ENCODE measurements at places on chromosomes 5 and 9.

DNA sequence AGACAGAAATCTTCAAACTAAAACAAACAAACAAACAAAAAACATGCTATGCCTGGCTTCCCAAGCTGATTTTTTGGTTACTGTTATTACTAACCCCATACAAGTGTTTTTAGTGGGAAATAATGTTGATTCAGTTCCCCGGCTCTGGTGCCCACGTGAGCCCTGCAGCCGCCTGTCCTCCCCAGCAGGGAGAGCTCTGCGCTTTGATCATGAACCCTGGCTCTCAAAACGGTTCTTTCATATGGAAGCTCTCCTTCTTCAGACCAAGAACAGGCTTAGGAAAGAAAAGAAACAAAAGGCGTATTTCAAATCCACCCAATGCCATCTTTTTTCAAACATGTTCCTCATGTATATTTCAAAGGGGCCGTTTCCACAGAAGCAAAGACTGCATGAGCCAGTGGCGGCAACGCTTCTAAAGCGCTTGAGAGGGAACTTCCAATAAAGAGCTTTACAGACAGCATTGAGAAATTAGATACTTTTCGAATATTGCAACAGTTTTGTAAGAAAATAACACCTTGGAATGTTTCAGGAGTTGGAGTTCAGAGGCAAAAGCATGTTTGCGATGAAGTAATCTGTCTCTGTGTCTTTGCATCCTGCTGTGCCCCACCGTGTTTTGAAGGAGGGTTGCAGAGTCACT, 74.8 kb downstream of the ICE1 start:
- peak; percentile 54 for DNase-seq

- no peak for DNase-seq
Observed at GRCh38 chr5:100148239-100148638, 386.9 kb upstream of the FAM174A start.

- DNase-seq, result peak; percentile 57
Observed at GRCh38 chr9:130938652-130939404, at the start of gene FIBCD1. TSS of gene FIBCD1 (minus strand) at chr9:130939247. CDS start at chr9:130938607, 640 bp downstream.

- DNase-seq, result peak; percentile 4
Observed at GRCh38 chr9:118364266-118365106, 660.3 kb downstream of the TLR4 start.

DNA sequence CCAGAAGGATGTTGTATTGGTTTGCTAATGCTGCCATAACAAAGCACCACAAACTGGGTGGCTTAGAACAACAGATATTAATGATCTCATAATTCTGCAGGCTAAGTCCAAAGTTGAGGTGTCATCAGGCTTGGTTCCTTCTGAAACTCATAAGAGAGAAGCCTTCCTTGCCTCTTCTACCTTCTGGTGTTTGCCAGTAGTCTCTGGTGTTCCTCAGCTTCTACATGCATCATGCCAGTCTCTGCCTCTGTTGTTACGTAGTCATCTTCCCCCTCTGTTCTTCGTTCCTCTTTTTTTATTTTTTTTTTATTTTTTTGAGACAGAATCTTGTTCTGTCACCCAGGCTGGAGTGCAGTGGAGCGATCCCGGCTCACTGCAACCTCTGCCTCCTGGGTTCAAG, 61.8 kb downstream of the LRRC70 start:
- DNase-seq, result no peak

DNA sequence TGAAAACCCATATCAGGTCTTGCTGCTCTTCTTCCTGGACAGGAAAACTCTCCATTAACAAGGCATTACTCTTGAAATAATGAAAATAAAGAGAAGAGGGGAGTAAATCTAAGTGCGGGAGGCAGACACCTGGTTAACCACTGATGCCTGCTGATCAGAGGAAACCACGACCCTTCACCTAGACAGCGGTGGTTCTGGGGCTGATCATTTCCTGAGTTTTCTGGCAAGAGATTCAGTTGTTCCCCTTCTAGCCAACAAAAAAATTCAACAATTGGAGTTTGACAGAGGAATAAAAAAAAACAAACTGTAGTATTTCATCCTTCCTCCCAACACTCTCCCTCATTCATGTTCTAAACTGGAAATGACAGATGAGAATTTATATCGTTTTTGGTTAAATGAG, 3.0 kb downstream of the RLN2 start:
- DNase-seq, result no peak

DNA sequence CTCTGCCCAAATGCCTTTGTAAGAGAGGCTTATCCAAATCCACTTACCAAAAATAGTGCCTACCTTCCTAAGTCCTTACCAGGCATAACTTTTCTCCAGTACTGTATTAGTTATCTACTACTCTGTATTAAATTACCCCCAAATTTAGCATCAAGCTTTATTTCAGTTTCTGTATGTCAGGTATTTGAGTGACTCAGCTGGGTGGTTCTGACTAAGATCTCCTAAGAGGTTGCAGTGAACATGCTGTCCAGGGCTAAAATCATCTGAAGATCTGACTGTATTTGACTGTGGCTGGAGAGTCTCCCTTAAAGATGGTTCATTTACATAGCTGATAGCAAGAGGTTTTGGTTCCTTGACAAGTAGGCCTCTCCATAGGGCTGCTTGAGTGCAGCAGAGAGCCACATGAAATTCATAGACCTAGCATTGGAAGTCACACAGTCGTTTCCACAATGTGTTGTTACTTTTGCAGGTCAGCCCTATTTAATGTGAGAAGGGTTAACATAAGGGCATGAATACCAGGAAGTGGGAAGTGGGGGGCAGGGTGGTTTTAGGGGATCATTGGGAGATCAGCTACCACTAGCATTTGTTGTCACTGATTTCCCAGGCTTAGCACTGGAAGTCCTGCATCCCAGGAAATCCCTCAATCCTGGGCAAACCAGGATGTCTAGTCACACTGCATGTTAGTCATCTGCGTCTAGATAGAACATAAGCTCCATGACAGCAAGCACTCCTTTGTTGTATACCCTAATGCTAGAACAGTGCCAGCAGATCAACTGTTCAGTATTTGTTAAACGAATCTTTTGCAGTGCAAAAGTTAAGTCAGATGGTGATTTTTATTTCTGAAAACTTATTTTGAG, 2.0 kb upstream of the ZNF622 start:
- peak; percentile 88 for DNase-seq

GRCh38 chr9:124084087-124084486, 72.5 kb downstream of the LHX2 start:
- no peak for DNase-seq

DNA sequence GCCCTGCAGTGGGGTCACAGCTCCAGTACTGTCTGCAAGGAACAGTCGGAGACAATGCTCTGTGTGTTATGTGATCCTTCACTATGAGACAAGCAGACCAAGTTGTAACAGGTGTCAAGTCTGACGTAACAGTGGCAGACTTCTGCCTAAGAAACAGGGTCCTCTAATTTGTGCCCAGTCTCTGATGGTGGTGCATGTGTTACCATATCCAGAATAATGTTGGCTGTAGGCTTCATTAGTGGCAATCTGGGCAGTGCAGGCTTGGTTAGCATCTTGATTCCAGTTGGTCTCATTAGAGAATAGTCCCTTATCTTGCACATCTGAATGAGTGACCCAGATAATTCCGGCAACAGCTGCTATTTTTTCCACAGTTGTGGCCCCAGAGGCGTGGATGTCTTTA, 33.8 kb downstream of the ZNF131 start:
- DNase-seq, result no peak

DNA sequence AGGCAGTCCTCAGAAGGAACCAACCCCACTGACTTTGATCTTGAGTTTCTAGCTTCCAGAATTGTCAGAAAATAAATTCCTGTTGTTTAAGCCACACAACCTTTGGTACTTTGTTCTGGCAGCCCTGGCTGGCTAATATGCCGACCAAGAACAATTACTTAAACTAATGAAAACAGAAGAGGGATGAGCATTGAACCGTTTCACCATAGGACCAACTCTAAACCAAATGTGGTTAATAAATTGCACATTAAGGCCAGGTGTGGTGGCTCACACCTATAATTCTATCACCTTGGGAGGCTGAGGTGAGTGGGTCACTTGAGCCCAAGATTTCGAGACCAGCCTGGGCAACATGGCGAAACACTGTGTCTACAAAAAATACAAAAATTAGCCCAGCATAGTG, 160.9 kb upstream of the RAI14 start:
- peak; percentile 28 for DNase-seq

- no peak for DNase-seq
Observed at GRCh38 chr9:108900176-108900575, 33.7 kb downstream of the ELP1 start.

DNA sequence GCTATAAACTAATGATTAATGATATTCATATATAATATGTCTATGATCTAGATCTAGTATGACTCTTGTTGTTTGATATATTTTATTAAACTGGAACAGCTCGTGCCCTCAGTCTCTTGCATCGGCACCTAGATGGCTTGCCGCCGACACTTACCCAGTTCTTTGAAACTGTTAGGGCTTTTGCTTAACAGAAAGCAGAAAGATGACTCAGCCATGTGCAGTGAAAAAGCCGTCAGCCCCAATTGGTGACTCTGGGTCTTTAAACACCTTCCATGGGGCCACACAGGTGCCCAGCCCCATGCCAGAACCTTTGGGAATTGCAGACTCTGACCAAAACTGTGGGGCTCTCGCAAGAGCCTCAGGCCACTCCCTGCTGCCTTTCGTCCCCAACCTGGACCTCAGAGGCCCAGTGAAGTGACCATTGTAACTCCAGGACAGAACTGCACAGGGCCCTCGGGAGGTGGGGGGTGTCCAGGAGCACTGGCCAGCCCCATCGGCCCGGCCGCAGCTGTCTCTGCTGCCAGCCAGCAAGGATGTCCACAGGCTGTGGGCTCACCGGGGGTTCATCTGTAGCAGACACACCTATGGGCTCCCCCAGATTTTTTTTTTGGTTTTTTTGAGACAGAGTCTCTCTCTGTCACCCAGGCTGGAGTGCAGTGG, 7.8 kb downstream of the LCN10 start:
- DNase-seq, result no peak

GRCh38 chr9:38347271-38347671, 45.2 kb upstream of the ALDH1B1 start:
- DNase-seq, result no peak

GRCh38 chr5:131854134-131854533, 57.3 kb upstream of the FNIP1 start:
- peak; percentile 48 for DNase-seq

GRCh38 chr5:169809281-169809680, 171.0 kb downstream of the INSYN2B start:
- no peak for DNase-seq

- no peak for DNase-seq
Observed at GRCh38 chr5:135393691-135394090, 5.3 kb downstream of the MACROH2A1 start.

GRCh38 chr5:133473291-133473690, 139.1 kb downstream of the FSTL4 start:
- no peak for DNase-seq

DNA sequence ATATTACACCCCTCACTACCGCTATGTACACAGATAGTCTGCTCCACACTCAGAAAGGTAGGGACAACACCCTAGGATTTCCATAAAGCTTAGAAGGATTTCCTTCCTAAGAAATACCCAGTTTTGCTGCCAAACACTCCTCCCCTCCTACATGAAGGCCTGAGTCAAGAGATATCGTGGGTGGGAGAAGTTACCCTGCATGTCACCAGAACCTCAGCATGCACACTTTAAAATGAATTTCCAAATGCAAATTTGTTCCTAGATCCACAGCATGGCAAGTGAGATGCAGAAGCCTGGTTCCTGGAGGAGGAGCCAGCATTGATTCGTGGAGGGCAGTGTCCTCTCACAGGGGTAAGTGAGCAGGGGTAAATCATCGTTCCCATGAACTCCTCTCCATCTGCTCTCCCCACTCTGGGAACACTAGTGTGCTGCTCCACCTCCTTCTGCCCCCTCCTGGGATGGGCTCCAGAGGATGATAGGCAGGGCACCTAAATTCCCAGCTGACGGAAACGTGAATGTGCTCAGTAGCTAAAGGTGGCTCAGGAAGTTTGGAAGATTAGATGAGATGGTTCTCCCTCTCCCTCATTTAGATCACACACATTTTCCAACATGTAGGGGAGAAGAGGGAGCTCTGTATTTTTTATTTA, 76.7 kb downstream of the PDE4D start:
- DNase-seq, result no peak

- DNase-seq, result no peak
Observed at GRCh38 chr9:71755869-71756268, 12.4 kb downstream of the CEMIP2 start.
